ENCODE measurements at places on chromosomes 12 and 14.

DNA sequence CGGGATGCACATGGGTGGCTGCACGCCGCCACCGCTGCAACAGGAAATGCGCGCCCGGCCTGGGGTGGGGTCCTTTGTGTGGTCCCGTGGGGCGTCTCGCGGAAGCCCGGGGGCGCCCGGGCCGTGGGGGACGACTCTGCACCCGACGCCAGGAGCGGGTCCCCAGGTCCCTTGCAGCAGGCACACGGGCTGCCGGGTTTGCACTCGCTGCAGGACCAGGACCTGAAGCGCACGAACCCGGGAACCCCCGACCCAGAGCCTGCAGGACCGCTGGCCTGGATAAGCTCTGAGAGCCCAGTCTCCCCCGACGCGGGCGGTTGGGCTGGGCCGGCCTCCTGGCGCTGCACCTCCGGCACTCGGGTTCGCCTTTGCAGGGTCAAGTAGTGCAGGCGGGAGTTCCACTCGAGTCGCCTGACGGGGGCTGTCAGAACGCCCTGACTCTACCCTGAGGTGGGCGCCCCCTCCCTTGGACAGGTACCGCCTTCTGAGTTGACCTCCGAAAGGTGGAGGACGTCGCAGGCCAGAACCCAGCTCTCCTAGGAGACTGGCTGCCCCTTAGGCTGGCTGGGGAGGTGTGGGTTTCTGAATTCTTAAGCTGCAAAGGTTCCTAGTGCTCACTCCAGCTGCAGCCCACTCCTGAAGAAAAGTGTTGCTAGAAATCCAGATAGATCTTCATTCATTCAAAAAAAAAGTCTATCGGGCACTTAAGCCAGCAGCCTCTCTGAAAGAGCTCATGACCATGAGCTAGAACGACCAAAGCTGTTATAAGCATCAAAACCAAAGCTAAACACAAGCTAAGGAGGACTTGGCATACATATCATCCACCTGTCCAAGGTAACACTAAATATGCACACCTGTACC lies 68.0 kb downstream of the RNF34 start:
- DNase-seq: no peak

- no peak for DNase-seq
Measured at GRCh38 chr12:121227294-121227693, 17.4 kb downstream of the P2RX4 start.

- no peak for DNase-seq
Measured at GRCh38 chr12:3273409-3273853, 196.3 kb downstream of the TSPAN9 start.

- no peak for DNase-seq
Measured at GRCh38 chr12:98513379-98514322, 1.7 kb upstream of the TMPO start.

DNA sequence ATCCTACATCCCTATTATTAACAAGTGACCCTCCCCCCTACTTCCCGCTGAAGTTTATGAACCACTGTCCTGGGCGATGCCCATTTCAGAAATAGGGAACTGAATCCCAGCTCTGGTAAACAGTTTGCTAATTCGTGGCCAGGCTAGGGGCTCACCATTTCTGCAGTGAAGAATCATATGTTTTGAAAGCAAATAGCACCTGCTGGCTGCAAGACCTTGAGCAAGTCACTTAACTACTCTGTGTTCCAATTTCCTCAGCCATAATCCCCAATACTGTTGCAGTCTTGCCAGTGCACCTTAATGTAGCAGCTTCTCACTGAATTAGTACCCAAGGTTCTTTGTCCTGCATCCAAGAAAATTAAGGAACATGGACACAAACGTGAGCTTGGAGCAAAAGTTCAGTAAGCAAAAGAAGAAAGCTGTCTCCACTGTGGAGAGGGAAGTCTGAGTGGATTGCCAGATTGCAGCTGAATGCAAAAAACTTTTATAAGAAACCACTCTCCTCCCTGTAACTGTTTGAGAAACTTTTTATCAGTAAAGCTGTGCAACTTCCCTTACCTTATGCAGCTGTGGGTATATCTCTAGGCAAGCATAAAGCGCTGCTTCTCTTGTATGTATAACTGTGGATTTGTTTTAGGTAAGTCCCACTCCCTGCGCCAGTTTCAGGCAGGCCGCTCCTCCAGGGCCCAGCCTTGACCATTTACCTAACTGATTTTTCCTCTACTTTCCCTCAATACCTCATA lies 824 bp downstream of the OAS1 start:
- no peak for DNase-seq

DNA sequence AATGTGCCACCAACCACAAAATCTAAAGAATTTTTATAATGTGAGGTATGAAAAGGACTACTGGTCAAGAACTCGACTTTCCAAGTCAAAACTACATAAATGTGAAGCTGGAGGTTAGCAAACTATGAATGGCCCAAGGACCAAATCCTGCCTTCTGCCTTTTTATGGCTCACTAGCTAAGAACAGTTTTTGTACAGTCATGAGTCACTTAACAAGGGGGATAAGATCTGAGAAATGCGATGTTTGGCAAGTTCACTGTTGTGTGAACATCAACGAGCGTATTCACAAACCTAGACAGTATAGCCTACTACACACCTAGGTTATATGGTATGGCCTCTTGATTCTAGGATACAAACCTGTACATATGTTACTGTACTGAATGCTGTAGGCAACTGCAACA lies 28.2 kb downstream of the FERMT2 start:
- no peak for DNase-seq
